ENCODE measurements at places on chromosomes 4 and X.
A peak's percentile ranks its signal among the peaks of the same experiment; 100 is the strongest.

- no peak for DNase-seq
These were observed 24.3 kb upstream of the NDNF start for GRCh38 chr4:121096629-121097028.

DNA sequence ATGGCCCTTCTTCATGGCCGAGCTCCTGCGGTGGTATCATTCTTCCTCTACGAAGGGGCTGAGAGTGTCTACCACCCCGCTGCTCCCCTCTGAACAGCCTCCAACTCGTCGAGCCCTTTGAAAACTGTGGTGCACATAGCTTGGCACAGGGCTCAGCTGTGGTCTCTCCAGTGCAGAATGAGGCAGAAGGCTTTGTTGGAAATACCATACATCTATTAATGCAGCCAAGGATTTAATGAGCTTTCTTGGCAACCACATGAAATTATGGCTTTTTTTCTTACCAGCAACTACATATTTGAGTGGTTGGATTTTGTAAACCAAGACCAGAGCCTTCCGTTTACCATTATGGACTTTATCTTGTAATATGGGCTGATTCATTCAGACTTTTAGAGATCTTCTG lies 61.7 kb upstream of the CBR4 start:
- DNase-seq = no peak

- peak; percentile 33 for DNase-seq
These were observed 27.3 kb upstream of the CRLF2 start for GRCh38 chrX:1239681-1240142.

GRCh38 chr4:11416071-11416766 lies 12.5 kb downstream of the HS3ST1 start:
- no peak for DNase-seq

DNA sequence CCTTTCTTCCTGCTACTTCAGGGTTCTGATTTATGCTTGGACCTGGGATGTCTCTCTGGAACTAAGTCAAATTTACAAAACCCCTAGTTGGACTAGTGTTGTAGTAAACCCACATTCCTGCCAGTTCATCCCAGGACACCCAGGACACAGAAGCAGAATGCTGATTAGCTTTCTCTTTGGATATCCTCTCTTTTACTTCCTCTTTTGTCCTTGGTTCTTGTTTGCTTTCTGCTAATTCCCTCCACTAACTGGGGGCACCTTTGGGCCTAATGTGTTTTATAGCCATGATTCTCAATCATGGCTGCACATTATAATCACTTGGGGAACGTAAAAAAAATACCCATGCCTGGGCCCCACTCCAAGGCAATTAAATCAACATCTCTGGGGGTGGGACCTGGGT lies 42.5 kb downstream of the LANCL3 start:
- DNase-seq = no peak
